NCI-H1105 treated with DMSO at 0.1 percent for 48 hours (cell line): ENCODE measurements at places on chromosomes 3 and 15.

GRCh38 chr15:43762824-43763223 is 13.9 kb downstream of the ELL3 start:
- no peak for DNase-seq

GRCh38 chr15:25058080-25058785 is 103.4 kb downstream of the SNRPN start:
- DNase-seq = no peak

- DNase-seq = no peak
Observed at GRCh38 chr3:171979081-171979480, 60.3 kb upstream of the FNDC3B start.

DNA sequence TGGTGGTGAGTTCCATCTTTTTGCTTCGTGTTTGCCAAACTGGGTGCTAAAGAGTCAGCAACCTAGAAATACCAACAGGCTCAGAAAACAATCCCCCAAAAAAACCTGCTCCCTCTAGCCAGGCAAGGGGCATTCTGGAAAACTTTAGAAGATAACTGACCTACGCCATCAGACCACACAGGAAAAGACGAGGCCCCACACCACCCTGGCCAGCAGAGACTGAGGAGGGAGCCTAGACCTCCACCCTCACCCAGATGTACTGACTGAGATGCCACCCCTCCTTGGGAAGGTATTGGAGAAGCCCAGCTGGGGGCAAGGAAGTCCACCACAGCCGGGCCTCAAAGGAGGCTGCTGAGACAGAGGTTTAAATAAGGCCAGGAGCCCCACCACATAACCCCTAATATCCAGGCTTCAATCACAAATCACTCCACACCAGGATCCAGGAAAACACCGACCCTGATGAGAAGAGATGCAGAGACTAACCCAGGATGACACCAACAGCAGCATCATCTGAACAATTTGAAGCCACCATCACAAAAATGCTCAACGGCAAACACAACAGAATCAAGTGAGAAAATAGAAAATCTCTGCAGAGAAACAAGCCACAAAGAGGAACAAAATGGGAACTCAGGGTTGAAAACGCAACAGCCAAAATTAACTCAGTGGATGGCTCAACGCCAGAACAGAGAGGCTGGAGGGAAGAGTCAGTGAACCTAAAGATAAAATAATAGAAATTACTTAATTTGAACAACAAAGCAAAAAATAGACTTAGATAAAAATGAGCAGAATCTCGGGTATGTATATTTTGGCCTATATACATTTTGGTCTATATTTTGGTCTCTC is 61.0 kb downstream of the TPRA1 start:
- no peak for DNase-seq

- DNase-seq = no peak
Observed at GRCh38 chr3:67906261-67906660, 251.8 kb upstream of the SUCLG2 start.

DNA sequence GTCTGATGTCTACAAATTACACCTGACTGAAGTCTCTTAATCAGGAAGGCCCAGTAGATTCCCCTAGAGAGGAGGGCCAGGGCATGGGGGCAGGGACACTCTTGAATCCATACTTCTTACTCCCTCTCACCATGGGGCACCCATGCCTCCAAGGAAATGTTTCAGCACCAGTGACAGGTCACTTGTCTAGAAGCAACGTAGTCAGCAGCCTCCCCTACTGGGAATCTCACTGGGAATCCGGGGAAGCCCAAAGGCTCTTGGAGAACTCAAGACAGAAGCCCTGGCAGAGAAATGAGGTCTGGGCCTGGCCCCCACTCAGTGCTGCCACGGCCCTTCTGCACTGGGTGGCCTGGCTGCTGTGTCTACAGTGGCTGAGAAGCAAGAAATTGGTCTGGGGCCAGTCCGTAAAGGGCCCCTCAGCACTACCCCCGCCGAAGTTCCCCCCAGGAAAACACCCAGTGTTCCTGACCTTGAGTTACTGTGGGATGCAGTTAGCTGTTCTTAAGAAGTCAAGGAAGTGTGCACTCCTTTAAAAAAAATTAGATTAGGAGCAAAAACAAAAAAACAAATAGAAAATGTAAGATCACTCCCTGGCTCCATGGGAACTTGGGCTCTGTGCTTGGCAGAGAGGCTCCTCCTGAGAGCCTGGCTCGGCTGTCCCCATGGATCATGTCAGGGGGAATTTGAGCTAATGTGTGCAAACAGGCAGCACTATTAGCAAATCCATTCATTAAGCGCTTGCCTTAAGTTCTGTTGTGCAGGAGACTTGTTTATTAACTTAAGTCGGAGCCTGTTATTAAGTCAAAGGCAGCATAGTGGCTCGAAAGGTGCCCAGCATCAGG is 5.4 kb upstream of the LINGO1 start:
- DNase-seq = no peak

GRCh38 chr3:198030726-198031125 is 70.7 kb downstream of the LMLN start:
- DNase-seq = no peak

DNA sequence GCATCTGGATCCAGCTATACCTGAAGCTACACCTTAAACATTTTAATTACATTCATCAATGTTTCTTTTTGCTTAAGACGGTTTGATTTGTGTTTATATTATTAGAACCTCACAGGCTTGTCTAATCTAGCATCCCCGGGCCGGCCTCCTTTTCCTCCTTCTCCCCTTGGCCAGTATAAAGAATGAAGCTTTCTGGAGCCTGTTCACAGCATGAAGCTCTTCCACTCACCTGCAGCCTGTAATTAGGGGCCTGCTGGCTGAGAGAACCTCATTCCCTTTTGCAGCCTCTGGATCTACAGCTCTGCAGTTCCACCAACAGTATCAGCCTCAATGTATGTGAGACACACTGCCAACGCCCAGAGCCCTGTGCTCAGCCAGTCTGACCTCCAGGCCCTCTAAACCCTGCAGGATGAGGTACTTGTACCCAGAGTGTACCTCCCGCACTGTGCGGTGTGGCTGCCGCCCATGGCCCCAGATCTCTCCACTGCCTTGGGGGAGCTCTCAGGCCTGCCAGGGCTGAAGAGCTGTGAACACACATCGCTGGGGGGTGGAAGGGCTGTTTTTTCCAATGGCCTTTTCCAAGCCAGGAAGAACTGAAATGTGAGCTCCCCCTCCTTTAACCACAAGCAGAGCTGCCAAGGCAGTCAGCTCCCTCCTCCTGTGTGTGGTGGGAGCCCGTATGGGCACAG is 114.7 kb upstream of the ALDH1A3 start:
- DNase-seq = no peak

GRCh38 chr3:34374521-34374920 is 576.1 kb downstream of the PDCD6IP start:
- DNase-seq = no peak

DNA sequence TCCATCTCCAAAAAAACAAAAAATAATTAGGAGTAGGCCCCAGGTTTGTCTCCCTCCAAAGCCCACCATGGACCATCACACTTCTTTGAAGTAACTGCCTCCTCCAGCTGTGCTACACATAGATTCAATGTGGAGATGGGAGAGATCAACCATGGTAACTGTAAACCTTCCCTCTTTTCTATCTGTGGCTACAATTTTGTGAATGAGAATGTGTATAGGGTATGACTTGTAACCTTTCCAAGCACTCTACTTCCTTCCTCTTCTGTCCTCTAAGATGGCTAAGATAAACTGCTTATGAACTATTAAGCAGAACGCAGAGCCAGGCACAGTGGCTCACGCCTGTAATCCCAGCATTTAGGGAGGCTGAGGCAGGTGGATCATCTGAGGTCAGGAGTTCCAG is 55.5 kb upstream of the ATP11B start:
- DNase-seq = no peak

DNA sequence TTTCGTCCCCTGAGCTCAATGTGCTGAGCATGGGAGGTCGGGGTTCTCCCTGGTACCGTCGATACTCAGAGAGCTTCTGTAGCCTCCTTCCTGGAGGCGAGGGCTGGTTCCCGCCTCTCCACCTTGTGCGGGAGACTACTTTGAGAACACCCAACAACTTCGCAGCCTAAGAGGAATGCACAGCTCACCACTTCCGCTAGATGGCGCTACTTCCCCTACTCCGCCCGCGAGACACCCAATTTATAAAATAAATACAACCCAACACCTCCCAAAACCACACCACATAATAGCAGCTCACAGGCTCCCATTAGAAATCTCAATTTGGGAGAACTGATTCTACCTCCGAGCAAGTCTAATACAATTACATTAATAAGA is 1.2 kb downstream of the RGMA start:
- peak; percentile 45 for DNase-seq

- no peak for DNase-seq
Observed at GRCh38 chr15:66163553-66163952, 90.0 kb downstream of the MEGF11 start.

DNA sequence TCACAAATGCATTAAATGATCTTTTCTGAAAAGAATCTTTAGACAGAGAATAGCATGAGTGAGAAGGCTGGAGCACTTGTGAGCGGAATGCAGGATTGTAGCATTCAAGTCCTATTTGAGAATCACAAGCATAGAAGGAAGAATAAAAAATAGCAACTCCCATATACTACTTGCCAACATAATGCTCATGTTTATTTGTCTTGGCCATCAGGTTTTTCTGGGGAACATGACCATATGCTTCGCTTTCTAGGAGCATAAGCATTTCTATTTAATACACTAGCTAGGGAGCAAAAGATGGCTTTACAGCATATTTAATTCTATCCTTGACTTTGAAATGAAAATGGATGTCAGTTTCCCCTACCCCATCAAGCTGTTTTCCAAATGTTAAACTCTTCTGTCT is 170.3 kb upstream of the MITF start:
- DNase-seq = no peak

DNA sequence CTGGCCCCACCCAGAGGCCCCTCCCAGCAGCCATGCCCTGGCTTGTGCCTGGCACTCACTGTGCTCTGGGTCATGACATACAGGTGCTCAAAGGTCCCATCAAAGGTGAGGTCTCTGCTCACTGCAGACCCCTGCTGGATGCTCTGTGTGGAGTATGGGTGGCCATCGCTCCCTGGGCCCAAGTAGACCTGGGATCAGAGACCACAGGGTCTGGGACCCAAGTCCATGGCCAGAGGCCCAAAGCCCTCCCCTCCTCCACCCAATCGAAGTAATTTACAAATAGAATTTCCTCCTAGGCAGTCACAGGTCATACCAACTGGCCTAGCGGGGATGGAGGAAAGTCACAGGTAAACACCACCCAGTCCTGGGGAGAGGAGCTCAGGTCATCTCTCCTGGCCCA is 7.6 kb downstream of the PLXNB1 start:
- no peak for DNase-seq

GRCh38 chr3:14905055-14905657 is 42.2 kb upstream of the NR2C2 start:
- DNase-seq = no peak

- DNase-seq = no peak
Observed at GRCh38 chr3:49845694-49846093, 10.7 kb downstream of the TRAIP start.

DNA sequence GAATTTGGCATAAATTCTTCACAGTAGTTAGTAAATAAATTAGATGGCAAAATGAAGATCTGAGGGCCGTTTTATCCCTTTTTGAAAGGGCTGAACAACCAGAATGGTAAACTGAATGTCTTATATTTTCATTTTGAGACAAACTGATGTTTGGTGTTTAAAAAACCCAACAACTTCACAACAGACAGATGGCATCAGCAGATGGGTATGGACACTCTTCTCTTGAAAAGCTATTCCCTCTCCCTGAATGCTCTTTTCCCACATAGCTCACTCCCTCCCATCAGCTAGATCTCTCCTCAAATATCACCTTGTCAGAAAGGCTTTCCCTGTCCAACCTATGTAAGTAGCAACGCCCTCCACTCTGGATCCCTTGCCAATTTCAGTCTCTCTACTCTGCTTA is 33.3 kb downstream of the EMC4 start:
- DNase-seq = no peak

- no peak for DNase-seq
Observed at GRCh38 chr15:28974142-28974541, 88.4 kb downstream of the APBA2 start.

GRCh38 chr3:197528190-197528589 is 27.6 kb downstream of the BDH1 start:
- DNase-seq = no peak

- peak; percentile 49 for DNase-seq
Observed at GRCh38 chr3:125602752-125603649, 7.7 kb upstream of the OSBPL11 start.

DNA sequence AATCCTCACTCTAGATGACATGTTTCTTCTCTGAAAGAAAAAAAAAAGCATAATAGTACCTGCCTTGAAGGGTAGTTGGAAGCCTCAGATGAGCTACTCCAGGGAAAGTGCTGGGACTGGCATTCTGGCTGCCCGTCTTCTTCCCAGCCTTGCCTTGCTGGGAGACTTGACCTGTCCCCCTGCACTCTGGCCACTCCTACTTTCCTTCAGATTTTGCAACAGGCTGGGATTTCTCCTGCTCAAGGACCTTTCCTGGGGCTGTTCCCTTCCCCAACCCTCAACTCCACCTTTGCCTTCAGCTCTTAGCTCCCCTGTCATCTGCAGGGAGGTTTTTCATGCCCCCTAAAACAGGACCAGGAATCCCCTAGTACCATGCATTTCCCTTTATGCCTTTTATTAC is 609.9 kb upstream of the CFAP20DC start:
- DNase-seq = no peak

GRCh38 chr3:5840056-5840455 is 652.5 kb downstream of the EDEM1 start:
- DNase-seq = no peak

- DNase-seq = no peak
Observed at GRCh38 chr3:43455233-43455632, 166.6 kb downstream of the ANO10 start.

GRCh38 chr15:83930392-83931212 is 276.7 kb downstream of the ADAMTSL3 start:
- DNase-seq = no peak

- DNase-seq = no peak
Observed at GRCh38 chr15:64694816-64695215, 80.6 kb downstream of the RBPMS2 start.

DNA sequence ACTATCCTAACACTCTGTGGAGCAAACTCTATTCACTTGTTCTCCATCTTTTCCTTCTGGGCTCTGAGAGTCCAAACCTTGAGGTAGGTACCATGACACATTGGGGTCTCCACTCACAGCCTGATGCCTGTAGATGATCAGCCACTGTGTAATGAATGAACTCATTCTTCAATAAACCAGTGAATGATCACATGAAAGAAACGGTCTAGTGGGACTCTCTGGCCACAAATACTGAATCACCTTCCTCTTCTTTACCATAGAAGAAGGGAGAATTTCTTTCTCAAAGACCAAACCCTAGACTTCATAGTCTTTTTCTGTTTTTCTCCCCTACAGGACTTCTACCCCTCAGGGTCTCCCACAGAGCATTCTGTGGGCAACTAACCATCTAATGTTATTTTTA is 20.5 kb upstream of the ABHD2 start:
- no peak for DNase-seq

- DNase-seq = no peak
Observed at GRCh38 chr3:64055076-64055475, 31.8 kb upstream of the PSMD6 start.

- DNase-seq = no peak
Observed at GRCh38 chr3:39065197-39065596, 13.4 kb downstream of the WDR48 start.
